Fibroblast of lung (primary cell): ENCODE measurements at places on chromosomes 1 and 21.
A peak's percentile ranks its signal among the peaks of the same experiment; 100 is the strongest.

DNA sequence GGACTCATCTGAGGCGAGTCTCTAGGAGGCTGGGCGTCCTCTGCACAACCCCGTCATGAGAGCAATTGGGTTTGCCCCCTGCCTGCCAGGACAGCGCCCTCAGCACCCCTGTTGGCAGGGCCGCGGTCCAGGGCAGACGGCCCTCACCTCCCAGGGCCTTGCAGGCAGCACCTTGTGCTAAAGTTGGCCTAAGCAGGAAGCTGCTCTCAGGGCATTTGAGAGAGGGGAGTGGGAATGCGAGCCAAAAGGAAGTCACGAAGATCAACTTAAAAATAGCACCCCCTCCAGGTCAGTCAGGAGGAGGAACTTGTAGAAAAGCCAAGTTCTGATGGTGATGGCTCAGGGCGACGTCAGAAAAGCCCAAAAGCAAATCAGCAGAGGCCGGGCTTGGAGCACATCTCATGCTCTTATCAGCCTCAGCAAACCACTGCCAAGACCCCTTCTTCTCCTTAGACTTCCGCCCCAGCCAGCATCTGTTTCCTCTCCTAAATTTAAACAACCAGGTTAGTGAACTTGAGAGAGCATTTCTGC lies 12.6 kb upstream of the ADORA3 start:
- DNase-seq = peak; percentile 62

DNA sequence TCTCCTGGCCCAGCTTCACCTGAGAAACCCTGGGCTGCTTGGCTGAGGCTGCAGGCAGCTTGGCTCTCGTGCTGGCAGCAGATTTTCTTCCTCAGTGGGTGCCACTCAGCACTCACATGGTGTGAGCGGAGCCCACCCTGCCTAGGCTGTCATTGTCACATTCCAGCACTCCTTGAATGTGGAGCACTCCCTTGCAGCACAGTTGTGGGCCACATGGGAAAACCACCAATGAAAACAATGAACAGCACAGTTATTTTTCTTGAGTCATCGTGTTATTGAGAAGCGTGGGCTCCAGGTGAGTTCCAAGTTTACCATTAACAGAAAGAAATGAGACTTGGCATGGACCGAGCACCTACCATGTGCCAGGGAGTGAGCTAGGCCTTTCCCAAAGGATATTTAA lies 27.2 kb upstream of the TRIM67 start:
- DNase-seq = no peak

DNA sequence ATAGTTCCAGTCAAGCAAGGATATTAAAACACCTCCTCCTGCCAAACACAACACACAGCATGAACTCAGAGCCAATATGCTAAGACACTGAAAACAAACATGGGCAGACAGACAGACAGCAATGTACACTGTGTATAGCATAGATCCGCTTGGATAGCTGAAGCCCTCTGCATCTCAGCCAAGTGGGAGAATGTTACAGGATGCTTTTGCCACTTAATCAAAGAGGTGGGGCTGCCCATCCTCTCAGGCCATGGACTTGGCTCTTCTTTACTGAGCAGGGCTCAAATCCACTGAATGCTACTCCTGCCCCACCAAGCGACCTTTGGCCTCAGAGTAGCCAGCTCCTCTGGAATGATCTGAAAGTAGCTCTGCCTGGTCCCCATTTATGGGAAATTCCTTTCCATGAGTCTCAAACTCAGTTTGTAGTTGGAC lies 64.7 kb upstream of the NGF start:
- no peak for DNase-seq

DNA sequence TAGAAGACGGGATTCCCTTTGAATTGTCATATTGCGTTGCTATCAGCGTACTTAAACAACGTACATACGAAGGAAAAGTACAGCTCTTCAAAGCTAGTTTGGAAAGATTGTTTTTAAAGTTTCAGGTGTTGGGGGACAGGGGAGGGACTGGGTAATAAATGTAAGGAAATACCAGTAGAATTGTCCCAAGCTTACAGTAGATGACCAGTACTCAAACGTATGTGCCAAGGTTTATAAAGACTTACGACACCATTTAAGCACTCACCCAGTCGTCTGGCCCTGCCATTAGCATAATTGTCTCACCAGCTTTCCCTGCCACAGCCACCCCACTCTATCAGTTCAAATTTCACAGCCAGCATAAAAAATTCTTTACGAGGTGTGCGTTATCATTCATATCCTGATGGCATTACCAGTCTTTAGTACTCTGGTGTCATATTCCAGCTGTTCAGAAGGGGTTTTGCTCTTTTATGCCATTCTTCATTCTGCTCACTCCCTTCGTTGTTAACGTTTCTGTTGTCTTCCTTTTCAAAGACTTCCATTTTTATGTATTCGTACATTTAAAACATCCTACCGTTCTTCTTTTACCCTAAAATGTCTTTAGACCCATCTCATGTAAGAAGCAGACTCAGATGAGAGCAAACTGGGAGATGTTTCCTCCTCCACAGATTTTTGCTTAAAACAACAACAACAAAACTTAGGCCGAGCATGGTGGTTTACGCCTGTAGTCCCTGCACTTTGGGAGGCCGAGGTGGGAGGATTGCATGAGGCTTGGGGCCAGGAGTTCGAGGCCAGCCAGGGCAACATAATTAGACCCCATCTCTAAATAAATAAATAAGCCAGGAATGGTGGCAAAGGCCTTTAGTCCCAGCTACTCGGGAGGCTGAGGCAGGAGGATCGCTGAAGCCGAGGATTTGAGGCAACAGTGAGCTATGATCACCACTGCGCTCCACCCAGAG lies 1.0 kb upstream of the HP1BP3 start:
- DNase-seq = peak; percentile 69

DNA sequence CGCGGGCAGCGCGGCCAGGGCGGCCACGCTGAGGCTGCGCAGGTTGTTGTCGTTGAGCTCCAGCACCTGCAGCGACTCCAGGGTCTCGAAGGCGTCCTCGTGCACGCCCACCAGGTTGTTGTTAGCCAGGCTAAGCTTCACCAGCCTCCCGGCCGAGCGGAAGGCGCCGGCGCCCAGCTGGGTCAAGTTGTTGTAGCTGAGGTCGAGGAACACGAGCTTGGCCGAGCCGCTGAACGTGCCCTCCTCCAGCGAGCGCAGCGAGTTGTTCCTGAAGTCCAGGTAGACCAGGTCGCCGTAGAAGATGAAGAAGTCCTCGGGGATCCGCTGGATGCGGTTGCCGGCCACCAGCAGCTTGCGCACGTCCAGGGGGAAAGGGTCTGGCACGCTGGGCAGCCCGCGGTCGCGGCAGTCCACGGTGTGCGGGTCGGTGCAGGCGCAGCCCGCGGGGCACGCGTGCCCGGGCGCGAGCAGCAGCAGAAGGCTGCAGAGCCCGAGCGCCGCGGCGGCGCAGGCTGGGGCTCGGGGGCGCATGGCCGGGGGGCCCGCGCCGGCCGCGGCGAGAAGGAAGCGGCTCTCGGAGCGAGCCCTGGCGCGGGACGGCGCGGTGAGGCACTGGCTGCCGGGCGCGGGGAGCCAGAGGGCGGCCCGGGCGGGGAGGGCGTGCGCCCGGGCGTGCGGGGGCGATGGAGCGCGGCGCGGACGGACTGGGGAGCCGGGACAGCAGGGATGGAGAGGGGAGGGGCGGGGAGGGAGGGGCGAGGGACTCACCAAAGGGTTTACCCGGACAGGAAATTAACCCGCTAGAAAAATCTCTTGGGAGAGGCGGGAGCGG lies 524 bp downstream of the LRRC38 start:
- DNase-seq = no peak

DNA sequence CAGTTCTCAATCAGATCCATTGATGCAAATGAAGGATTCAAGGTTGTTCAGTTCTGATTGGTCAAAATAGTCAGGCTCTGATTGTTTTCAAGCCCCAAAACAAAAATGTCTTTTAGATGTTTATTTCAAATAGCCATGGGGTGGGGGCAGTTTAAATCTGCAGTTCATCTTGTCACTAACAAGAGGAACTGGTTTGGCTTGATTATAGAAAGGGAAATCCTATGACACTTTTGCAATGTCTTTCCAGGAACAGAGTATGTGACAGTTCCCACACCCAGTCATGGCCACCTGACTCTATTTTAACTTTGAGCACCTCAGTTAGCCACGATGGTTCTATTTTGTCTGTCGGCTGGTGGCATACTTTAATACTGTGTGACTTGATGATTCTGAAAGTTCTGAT lies 1544.1 kb downstream of the PLA2G4A start:
- DNase-seq = no peak
